Transverse colon (tissue), 4 donors: ENCODE measurements at places on chromosomes 12 and 14.
A peak's percentile ranks its signal among the peaks of the same experiment; 100 is the strongest.

DNA sequence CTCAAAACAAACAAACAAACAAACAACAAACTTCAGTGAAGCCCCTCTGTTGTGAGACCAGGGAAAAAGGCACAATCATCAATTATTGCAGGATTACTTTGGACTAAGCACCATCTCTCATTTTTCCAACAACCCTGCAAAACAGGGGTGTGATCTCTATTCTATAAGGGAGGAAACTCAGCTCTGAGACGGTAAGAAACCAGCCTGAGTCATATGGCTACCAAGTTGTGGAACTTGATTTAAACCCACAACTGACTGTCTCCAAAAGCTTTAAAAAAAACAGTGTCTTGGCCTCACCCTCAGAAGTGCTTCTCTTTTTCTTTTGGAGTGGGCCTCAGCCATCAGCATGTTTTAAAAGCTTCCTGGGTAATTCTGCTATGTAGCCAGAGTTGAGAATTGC, 49.8 kb downstream of the RIN3 start:
- no peak for DNase-seq

DNA sequence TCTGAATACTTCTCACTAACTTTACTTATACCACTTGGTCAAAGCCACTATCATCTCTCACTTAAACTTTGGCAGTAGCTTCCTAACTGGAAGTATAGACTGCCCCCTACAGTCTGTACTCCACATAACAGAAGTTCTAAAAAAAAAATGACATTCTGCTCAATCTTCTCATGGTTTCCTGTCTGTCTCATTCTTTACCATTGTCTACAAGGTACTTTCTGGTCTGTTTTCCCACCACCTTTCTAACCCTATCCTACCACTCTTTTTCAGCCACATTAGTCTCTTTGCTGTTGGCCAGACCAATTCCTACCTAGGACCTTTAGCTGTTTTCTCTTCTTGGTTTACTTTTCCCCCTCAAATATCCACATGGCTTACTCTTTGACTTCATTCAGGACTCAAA, 14.7 kb downstream of the CPSF6 start:
- no peak for DNase-seq

GRCh38 chr14:73238424-73238852, 1.1 kb downstream of the PAPLN start:
- DNase-seq = no peak

DNA sequence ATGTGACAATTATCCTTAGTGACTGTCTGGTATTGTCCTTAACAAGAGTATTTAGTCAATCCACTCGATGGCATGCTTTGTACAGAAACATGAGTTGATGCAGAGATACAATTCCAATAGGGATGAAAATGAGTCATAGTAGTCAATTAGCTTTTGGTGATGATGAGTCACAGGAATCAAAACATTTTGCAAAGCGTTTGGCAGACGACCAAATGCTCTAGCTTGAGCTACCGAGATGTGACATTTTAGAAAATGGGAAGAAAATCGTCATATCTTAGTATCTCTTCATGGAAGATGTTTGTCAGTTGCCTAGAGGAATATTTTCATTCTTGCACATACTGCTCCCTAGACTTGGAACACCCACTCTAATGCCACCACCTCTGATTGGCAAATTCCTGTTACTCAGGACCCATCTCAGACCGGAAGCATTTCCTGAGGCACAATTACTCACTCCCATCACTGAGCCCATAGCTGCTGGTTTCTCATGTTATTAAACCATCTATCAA, 95.0 kb downstream of the LMNTD1 start:
- DNase-seq = no peak

DNA sequence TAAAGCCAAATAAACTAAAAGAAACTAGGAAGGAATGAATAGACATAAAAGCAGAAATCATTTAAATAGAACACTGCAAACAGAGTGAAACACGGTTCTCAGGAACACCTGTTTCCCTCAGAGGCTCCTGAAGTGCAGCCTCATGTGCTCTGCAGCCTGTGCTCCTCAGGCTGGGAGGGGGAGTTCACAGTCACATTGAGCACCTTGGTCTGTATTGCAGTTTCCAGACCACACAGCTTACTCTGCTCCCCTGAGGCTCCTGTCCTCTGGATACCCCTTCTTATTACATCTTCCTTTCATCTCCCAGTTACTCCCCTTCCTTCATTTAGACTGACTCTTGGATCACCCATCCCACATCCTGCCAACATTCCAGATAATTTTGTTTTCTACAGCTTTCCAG, 49.7 kb upstream of the DCD start:
- DNase-seq = no peak

DNA sequence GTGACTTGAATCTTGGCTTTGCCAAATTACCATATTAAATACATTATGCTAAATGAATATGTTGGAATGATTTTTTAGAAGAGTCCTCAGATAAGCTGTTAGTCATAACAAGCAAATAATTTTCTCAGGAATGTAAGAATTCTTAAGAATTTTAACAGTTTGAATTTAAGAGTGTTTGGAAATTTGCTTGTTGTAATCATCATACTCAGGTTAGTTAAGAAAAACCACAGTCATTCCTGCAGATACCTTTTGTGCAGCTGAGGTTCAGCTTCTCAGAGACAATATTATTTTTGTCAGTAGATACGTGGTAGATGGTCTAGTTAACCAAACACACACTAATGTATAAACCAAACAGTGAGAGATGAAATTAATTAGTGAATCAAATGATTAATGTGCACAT, 8.9 kb downstream of the WNK1 start:
- no peak for DNase-seq

DNA sequence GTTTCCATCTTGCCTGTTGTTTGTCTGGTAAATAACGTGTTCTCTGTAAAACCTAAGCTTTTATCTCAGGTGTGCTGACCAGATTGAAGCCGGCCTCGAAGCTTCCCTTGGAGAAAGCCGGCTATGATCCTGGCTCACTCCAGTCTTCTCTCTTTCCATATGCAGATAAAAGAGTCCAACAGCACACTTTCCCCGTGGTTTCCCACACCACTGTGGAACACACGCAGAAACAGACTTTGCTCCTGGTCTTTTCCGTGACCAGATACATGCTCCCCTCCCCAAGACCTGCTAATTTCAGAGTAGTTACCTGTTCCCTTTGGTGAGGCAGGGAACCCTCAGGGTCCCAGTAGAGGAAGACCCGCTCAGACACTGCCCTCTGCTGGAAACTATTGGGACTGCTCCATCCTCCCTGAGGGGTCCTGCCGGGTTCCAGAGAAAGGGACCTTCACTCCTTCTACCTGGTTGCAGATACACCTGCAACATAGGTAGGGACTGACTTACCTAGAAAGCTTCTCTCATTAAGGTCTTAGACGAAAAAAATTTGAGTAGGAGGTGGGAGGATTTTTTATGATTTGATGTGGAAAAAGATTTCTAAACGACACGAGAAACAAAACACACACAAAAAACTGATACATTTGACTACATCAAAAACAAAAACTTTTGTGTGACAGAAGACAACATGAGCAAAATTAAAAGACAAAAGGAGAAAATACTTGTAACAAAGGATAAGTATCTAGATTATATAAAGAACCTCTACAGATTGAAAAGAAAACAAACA, 415.4 kb upstream of the CCDC196 start:
- DNase-seq = peak; percentile 60

DNA sequence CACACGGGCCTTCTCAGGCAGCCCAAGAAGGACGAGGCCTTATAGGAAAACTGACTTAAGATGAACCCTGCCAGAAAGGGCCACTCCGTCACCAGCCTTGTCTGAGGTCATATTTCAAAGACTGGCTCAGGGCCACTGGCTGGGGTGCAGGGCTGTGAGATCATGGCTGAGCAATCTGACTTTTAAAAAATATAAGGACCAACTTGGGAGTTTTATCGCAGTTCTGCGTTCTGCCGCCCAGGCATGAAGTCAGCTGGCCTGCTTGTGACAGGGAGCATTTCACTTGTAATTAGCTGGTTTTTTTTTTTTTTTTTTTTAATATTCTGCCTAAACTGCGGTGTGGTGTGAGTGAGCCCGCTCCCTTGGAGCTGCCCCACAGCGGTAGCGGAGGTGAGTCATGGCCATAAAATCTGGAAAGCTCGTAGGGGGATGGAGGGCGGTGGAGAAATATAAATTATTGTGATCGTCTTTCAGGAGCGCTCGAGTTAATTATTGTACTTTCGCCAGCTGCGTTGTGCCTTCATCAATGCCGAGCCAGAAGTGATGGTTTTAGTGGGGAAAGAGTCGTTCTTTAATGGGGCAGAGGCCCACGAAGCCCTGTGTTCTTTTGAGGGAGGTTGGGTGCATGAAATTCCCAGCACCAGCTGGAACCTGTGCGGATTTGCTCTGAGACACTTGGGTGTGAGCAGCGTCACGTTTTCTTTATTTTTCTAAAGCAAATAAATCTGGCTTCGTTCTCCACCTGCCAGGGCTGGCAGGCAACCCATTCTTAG, 231.9 kb downstream of the C12orf75 start:
- DNase-seq = peak; percentile 31

- DNase-seq = no peak
Observed at GRCh38 chr12:9811621-9812020, 15.7 kb upstream of the KLRF1 start.

GRCh38 chr12:11768233-11768965, 118.9 kb downstream of the ETV6 start:
- no peak for DNase-seq

DNA sequence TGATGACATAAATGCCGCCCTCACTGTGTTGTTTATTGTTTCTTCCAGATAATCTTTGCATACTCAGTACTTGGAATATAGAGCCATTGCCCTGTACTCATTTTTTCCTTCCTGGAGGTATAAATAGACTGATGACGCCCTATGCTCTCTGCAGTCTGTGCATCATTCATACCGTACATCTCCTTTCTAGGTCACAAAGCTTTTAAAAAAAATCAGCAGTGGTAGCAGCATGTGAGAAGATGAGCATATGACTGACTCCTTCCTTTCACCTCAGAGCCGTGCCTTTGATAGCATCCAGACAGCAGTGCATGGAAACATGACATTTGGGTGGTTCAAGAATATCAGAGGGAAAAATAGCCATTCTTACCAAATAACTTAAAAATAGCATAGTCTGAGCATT, 77.3 kb downstream of the PDE3A start:
- no peak for DNase-seq

DNA sequence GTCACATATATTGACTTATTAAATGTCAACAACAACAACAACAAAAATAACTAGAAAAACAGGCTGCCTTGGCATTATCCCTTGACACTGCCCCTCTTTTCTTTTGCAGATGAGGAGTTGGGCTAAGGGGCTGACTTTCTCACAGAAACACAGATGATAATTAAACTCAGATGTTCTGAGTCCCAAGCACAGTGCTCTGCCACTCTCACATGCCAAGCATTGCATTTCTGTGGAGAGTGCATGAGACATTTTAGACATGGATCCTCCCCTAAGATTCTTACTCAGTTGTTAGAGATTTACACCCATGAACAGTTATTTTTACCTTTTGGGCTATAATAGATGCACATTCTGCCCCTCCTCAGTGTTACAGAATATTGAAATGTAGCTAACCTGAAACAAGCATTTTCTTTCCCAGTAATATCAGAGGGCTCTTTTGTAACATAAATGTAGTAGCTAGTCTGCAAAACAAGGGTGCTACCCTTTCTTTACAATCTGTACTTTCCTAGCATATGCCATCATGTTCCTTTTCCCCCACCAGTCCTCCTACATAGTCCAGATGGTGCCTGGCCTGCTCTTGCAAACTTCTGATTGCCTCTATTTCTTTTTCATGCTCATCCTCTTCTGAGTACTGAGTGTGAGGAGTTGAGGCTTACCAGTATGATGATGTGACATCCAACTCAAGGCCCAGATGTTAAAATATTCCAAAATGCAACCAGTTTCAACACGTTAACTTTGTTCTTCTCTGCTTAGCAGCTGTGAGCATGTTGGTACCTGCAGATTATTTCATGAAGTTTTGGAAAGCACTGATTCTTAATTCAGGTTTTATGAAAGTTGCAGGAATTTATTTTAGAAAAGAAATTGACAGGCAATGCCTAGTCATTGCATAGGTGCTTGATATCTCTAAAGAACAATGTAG, 125.0 kb upstream of the ATP2B1 start:
- no peak for DNase-seq

GRCh38 chr12:28936221-28936620, 212.9 kb upstream of the FAR2 start:
- no peak for DNase-seq

DNA sequence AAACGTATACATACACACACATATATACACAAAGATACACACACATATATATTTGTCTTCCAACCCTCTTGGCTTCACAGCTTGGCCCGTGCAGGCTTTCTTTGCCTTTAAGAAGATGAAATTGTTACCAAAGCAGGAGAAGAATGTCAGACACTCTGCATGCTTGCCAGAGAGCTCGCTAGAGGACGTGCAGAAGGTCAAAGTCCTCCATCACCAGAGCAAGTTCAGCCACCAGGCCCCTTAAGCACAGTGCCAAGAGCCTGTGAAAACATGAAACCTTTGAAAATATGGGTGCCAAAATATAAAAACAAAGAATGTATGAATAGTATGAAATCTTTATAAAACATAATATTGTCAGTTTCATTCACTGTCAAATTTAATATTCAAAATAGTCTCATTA, 14.9 kb upstream of the MCRS1 start:
- no peak for DNase-seq

- no peak for DNase-seq
Observed at GRCh38 chr12:26303418-26303817, 108.0 kb downstream of the SSPN start.

DNA sequence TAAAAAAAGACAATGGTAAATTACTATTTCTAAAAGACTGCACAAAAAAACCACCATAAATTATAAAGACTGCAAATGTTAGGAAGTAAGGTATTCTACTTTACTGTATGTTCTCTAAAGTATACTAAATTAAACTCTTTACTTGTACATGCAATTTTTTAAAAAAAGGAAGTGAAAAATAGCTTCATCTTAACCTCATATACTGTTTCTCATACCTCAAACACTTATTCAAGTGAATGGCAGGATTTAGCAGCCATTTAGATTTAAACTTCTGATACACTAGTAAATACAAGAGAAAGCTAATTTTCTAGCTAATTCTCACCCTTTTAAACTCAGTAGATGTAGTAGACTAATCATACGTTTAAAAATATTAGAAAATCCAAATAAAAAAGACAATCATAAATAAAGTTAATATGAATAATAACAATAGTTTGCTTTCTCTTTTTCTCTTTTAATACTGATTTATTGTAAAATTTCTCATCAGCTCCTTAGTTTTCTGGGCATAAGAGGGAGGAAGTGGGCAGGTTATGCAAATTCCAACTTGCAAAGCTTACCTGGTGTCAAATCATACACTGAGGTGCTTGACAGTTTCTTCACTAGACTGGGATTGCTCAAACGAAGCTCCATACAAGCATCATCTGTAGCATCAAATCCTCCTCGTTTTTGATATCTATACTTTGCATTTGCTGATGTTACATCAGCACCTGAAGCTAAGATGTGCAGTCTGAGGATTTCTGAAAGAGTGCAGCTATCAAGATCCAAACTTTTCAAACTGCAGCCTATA, 71.0 kb upstream of the CFL2 start:
- DNase-seq = no peak

DNA sequence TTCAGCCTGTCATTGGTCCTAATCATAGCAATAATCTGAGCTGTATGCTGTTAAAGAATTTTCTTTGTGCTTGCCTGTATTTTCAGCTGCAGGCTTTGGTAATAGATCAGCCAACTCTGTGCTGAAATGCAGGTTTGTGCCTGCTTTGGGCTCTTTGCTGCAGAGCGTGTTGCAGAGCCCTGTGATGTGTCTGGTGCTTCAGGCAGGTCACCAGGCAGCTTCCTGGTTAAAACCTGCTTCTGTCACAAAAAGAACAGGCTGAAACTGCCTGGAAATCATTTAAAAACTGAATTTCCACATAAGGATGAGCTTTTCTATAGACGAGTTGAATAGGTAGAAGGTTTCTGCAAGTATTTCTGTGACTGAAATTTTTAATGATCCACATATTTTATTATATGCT, 3.1 kb downstream of the DIP2B start:
- no peak for DNase-seq
